ENCODE measurements at places on chromosomes 11 and 22.

DNA sequence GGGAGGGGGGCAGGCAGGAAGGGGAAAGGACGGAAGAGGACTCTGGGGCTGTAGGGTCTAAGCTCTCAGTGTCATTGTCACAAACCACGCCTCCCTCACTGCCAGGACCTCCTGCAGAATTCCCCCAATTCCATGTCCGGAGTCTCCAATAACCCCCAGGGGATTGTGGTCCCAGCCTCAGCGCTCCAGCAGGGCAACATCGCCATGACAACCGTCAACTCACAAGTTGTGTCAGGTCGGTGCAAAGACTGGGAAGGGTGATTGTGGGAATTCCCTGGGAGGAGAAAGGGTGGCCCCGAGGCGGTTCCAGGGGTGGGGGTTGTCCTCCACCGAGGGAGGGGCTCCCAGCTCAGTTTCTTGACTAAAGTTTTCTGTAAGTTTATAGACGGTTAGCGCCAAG lies 86.0 kb downstream of the FEZ1 start:
- no peak for DNase-seq

DNA sequence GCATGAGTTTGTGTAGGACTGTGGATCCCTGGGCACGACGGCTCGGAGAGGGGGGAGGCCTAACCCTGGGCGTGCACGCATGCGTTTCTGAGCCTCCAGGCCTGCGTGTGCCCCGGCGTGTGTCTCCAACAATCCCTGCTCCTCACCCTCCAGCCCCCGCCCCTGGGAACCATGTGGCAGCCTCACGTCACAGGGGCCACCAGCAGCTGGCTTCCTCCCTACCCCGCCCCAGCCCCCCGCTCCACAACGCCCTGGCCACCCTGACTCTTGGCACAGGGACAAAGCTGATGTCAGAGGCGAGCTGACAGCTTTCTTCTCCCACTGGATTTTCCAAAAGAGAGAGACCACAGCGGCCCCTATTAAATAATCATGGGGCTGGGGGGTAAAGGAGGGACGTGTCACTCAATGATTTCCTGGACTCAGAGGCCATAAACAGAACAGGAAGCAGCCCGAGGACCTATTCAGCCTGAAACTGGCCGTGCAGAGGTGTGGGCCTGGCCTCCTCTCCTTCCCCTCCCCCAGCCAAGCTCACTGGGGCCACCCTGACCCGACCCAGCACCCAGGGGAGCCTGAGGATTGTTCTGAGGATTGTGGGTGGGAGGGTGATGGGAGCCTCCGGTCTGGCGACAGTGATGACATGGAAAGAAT lies 6.8 kb upstream of the LIF start:
- DNase-seq, result no peak

- DNase-seq, result no peak
Observed at GRCh38 chr11:63680834-63681320, 423 bp upstream of the RTN3 start.

GRCh38 chr11:60777572-60777971 lies 7.6 kb upstream of the MS4A10 start:
- DNase-seq, result no peak

- no peak for DNase-seq
Observed at GRCh38 chr11:65058012-65058411, 341 bp downstream of the NAALADL1 start.

GRCh38 chr22:33639588-33640254 lies 280.6 kb downstream of the LARGE1 start:
- DNase-seq, result no peak

GRCh38 chr11:2586087-2586792 lies 113.6 kb downstream of the KCNQ1OT1 start:
- no peak for DNase-seq

- no peak for DNase-seq
Observed at GRCh38 chr11:13963949-13964770, 1.6 kb downstream of the SPON1 start.

DNA sequence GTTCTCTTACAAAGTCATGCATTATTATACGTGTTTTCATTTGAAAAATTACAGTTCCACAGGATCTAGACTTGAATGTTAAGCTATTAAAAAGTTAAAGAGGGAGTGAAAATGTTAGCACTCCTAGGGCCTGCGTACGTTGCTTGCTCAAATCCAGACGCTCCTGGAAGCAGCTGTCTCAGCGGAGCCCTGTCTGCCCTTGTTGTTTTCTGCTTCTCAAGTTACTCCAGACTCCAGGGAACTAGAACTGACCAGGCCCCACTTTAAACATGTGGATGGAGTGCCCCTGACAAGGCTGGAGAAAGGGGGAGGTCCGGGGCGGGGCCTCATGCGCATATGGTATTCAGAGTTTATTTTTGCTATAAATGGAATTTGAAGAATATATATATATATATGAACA lies 9.6 kb downstream of the PARVB start:
- DNase-seq, result no peak

DNA sequence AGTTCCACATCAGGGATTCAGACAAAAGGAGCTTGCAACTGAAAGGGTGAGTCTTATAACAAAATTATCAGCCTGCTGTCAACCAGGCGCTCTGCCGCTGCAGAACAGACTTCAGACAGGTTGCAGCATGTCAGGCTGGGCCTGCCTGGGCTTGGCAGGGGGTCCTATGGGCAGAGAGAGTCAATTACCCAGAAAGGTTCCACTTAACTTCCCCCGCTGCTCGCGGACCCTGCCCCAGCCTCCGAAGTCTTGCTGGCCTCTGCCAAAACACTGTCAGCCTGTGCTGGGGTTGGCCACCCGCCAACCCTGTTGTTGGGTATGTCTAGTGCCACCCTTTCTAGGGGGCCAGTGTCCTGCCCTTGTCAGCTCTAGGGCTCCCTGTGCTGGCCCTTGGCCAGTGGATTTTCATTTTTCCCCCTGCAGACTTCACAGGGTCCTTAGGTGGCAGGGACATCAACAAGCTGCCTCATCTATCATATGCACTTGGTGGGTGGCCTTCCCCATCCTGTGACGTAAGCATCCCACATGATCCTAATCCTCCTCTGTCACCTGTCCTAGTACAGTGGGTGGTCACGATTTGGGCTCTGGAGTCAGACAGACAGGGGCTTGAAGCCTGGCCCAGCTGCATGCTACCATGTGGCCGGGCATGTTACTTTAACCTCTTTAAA lies 166.5 kb upstream of the CADM1 start:
- DNase-seq, result no peak

DNA sequence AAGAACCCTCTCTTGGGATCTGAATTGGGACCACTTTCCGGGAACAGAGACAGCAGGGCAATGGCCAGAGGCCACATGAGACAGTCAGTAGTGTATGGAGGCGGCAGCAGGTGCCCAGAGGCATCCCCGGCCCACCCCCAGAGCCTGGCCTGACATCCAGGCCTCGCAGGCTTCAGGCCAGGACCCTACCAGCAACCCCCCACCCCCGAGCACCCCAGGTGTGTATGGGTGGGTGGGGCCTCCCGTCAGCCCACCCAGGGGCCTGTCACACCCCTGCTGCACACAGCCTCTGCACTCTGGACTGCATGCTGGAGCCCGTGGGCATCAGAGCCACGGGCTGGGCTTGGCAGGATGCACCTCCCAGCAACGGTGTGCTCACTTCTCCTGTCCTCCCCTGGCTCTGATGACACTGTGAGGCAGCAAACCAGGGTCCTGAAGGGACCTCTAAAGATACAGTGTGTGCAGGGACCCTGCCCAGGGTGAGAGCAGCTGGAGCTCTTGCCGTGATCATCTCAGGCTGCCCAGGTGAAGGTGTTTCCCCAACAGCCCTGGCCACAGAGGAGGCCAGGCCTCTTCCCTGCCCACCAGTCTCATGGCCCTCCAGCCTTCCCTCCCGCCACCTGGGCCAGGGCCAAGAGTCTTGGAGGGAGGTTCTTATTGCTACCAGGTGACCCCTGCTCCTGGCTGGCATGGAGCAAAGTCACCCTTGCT lies 88.8 kb upstream of the SEPTIN5 start:
- no peak for DNase-seq

GRCh38 chr22:39133871-39134270 lies 18.6 kb downstream of the CBX7 start:
- DNase-seq, result no peak

GRCh38 chr11:79200398-79201070 lies 240.3 kb downstream of the TENM4 start:
- no peak for DNase-seq

DNA sequence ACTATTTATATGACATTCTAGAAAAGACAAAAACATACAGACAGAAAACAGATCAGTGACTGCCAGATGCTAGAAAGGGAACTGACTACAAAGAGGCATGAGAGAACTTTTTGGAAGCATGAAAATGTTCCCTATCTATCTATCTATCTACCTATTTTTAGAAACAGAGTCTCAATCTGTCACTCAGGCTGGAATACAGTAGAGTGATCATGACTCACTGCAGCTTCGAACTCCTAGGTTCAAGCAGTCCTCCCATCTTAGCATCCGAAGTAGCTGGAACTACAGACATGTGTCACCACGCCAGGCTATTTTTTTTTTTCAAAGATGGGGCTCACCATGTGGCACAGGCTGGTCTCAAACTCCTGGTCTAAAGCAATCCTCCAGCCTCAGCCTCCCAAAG lies 6.9 kb downstream of the SBF2 start:
- no peak for DNase-seq

Measured in cerebellar cortex (tissue), 1 donor.